ENCODE measurements at places on chromosomes 3 and 15.

- no peak for DNase-seq
These were observed 763.4 kb upstream of the GRM7 start for GRCh38 chr3:6097556-6097955.

DNA sequence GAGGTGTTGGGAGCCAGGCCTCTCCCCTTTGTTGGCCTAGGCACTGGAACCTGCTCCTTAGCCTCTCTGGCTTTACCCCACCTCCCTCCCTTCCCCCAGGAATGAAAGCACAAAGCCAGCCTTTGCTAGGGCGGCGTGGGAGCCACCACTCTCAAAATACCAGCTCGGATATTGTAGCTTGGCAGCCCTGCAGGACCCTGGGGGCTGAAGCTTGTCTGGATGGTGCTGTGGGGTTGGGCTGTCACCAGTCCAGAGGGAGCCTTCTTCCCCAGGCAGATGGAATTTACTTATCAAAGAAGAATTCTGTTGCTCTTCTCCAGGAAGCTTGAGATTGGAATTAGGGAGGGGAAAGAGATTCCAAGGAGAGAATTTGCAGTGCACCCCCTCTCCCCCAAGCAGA is 14.9 kb upstream of the GRM2 start:
- DNase-seq: no peak

DNA sequence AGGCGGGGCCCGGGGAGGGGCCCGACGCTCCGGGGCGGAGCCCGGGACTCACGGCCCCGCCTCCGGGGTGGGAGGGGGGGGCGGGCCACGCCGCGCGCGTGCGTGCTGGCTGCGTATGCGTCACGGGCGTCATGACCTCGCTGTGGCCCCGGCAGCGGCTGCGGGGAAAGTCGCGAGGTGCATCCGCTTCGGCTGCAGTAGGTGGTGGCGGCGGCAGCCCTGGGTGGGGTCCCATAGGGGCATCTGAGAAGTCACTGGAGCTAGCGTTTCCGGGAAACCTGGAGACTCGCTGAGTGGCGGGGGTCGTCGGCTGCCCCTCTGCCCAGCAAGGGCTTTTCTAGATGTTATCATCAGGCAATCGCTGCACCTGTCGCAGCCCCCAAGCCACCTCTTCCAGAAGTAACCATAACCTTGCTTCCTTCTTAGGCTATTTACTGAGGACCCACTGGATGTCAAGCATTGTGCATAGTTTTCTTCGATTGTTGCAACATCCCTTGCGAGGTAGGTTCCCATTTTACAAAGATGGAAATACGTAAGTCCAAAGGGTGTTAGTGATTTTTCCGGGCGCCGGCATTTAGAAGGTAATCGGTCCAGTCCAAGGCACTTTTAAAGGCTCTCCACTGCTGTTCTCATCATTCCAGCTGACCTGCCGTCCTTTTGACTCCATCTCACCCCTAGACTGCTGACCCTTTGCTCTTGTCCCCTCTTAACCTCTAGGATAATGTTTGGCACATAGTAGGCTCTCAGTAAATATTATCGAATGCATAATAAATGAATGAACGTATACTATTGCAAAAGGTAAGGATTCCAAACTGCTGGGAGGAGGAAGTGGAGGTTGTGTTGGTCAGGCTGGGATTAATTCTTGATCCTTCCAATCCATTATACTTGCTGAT is at the start of gene GDPGP1:
Gene GDPGP1, plus strand, starts transcription at position 114 of the 893 bp plus-strand sequence. CDS start 6,700 bp downstream, outside the sequence.
- no peak for DNase-seq

DNA sequence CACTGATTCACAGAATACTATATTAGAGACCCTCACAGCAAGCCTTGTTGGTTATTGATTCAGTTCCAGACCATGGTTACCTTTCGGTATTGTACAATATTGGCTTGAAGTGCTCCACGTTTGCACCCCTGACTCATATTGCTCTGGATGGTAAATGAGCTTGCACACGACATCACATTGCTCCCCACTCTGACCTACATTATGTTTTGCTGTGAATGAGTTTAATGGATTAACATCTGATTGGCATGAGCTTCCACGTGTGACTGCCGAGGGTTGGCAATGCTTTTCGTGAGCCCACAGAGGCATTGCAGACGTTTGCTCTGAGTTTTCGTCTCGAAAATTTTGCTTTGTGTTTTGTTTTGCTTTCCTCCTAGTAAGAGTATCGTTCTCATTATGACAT is 225.8 kb upstream of the ICE2 start:
- no peak for DNase-seq

GRCh38 chr3:170352936-170353335 is 4.6 kb upstream of the SKIL start:
- DNase-seq: no peak

Measured in NCI-H2029 treated with DMSO at 0.1 percent for 48 hours (cell line).